CD4-positive, alpha-beta T cell treated with Interleukin-21 for 1 hour (primary cell): ENCODE measurements at places on chromosomes 1 and 21.

GRCh38 chr1:156414461-156415064 is 45.6 kb downstream of the RHBG start:
- no peak for DNase-seq

DNA sequence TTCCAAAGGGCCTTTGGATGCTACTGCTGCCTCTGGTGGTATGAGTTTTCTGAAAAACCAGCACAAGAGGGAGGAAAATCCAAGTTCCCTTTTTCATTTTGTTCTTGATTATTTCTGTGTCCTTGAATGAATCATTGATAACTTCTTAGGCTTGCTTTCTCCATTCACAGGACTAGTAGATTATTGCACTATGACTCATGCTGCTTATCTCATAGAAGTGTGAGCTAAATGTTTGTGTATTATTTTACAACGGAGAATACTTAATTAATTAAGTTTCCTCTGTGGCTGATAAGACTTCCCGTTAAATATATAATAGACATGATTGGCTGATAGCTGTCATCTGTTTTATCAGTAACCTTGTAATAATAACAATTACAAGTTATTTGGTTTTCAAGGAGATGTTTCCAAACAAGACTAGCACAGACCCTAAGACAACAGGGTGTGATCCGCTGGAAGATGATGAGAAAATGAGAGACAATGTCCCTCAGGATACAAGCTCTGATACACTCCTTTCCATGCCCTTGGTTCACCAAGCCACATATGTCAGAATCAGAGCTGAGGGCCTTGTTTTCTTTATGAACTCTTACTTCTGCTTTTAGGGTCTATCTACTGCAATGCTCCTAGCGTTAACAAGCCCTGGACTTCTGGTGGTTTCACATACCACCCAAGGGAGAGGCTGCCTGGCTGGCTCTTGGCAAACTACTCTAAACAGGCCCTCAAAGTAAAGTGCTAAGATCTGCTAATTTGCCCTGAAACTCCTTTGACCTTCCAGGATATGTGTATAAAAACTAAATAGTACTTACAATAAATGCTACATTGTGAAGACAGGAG is 1078.3 kb downstream of the TTLL7 start:
- no peak for DNase-seq

GRCh38 chr1:42165511-42166210 is 1.1 kb upstream of the GUCA2A start:
- DNase-seq = no peak

DNA sequence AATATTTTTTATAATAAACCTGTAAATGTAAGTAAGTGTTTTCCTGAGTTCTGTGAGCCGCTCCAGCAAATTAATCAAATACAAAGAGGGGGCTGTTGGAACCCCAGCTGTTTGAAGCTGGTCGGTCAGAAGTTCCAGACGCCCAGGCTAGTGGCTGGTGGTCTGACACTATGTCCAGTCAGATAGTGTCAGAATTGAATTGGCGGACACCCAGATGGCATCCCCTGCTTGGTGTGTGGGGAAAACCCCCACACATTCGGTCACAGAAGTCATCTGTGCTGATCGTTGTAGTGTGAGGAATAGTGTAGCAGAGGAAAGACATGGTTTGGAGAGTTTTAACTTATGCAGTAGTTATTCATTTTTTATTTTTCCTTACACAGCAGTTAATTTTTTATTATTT is 32.4 kb downstream of the TBCE start:
- DNase-seq = no peak

- no peak for DNase-seq
Measured at GRCh38 chr1:223620297-223620897, 45.1 kb downstream of the CAPN8 start.

GRCh38 chr1:147723691-147724323 is 36.6 kb downstream of the GJA5 start:
- peak; percentile 37 for DNase-seq

DNA sequence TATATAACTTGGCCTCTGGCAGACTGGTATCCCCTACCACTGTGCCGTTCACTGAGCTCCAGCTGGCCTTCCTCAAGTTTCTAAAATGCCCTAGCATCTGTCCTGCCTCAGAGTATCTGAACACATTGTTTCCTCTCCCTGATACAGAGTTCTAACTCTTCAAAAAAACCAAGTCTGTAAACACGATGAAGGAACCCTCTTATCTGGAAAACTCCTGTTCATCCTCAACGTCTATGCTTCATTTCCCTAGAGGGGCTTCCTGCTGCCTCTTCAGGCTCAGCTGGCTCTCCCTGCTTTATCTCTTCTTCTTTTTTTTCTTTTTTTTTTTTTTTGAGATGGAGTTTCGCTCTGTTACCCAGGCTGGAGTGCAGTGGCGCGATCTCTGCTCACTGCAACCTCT is 5.6 kb downstream of the BSDC1 start:
- no peak for DNase-seq

DNA sequence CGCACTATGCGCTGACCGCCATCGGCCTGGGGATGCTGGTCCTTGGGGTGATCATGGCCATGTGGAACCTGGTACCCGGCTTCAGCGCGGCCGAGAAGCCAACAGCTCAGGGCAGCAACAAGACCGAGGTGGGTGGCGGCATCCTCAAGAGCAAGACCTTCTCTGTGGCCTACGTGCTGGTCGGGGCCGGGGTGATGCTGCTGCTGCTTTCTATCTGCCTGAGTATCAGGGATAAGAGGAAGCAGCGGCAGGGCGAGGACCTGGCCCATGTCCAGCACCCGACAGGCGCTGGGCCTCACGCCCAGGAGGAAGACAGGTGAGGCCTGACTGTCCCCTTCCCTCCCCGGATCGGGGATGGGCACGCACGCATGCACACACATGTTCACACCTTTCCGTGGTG is 31.9 kb upstream of the FHAD1 start:
- no peak for DNase-seq

DNA sequence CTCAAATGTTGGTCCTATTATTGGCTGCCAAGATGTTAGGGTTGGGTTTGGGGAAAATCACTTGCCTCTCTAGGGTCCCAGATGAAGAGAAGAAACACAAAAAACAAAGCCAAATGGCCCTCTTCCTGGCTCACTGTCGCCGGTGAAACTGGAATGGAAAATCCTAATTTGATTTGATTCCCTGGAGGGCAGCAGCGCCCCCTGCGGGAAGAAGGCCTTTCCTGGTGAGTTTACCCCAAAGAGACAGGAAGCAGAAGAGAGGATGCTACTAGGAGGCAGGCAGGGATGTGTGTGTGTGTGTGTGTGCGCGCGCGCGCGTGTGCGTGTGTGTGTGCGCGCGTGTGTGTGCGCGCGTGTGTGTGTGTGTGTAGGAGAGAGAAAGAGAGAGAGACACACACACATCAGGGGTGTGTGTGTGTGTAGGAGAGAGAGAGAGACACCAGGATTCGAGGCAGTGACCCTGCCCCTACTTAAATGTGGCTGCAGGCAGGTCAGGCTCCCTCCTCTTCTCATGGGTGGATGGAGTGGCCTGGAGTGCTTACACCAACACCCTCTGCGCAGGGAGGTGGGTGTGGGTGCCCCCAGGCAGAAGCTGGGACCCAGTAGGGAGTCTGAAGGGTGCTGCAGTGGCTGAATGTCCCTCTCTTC is 3.1 kb upstream of the SELENON start:
- peak; percentile 84 for DNase-seq

DNA sequence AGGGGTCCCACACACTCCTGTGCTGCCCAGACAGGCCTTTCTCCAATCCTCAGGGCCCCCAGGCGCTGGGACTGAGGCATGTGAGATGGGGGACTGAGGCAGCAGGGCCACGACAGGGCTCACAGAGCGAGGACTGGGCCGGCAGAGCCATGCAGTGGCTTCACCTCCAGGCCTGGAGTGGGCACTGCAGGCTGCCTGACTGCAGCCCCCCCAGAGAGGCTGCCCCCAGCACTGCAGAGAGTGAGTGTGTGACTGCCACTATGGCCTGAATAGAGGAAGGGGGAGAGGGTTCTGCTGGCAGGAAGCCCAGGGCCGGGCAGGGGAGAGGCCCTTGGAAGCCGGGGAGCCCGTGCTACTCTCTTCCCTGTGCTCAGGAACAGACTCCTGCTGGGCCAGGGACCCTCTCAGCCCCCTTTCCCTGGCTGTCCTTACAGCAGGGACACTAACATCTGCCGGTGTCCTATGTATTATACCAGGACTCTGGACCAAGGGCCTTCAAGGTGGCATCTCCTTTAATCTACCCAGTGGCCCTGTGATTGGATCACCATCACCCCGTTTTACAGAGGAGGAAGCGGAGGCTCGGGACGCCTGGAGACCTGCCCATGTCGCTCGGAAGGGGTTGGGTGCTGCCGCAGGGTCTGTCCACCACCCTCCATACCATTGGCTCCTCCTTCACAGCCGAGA is 20.2 kb upstream of the PLEKHG5 start:
- DNase-seq = no peak

- DNase-seq = no peak
Measured at GRCh38 chr1:28836421-28836956, 24.5 kb downstream of the OPRD1 start.
